ENCODE measurements at places on chromosomes 16 and 17. TPM values are rescaled to one million over a fixed set of nuclear protein-coding genes. Genes with fewer than 3 reads are reported as not detected.

DNA sequence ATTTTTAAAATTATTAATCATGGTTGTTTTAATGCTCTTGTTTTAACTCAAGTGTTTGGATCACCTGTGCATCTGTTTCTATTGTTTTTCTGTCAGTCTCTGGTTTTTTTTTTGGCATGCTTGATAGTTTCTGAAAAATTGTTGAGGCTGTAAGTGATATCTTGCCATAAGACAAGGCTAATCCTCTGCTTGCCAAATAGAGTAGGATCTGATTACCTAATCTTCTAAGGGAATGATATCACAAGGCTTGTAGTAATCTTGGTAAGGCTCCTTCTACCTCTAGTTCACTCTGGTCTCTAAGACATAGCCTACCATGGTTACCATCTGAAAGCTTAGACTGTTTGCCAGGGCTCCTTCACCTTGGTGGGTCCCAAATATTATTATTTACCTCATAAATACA lies 81.0 kb downstream of the ATF7IP2 start:
- no peak for DNase-seq

GRCh38 chr16:27174007-27174406 lies 29.3 kb upstream of the KDM8 start:
- DNase-seq, result no peak

The GNAO1 gene
- total RNA-seq, result 0.85 TPM

The RNPS1 gene
- 122 TPM for total RNA-seq
